ENCODE measurements at places on chromosomes 11 and 22.

DNA sequence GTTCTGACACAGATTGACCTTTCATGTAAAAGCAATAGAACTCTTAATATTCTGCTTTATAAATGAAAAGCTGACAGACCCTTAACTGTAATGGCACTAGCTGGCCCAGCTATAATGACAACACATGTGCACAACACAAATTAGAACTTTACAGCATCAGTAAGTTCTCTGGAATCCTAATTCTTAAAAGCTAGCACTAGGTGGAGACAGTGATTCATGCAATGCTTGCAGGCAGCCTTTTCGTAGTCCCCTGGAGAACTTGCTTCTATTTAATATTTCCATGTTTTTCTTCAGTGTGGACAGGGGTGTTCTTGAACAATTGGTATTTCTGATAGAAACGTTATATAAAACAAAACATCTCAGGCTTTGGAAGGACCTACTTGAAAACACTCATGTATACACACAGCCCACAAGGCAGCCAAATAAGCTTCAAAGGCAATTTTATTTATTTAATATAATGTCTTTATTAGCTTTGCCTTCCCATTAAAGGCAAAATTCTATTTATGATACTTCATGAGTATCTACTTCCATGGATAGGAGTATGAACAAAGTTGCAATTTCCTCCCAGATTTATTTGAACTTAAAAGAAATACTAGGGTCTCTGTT, 374.3 kb upstream of the MPPED2 start:
- peak; percentile 71 for DNase-seq

DNA sequence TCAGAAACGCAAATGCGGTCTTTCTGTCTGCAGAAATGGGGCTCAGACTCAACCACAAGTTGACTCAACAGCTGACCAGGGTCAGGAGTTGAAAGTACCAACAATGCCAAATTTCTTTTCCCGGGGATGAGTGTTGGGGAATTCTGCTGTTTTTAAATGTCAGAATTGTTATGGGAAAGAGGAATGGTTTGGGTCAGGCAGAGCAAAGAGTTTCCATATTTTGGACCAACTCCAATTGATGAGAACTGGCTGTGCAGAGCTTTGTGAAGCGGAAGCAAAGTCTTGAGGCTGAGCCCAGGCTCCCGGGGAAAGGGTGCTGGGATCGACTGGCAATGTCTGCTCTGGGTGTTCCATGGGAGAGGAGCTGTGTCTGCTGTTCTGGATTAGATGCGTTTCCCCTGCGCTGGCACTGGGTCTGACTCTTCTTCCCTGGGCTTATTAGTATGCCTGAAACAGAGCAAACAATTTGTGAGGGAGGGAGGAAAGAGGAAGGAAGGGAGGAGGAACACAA, 36.2 kb downstream of the TXN2 start:
- peak; percentile 56 for DNase-seq

GRCh38 chr11:44159848-44160721, 64.6 kb downstream of the EXT2 start:
- DNase-seq = no peak

- DNase-seq = no peak
These were observed 303.3 kb upstream of the ZC3H12C start for GRCh38 chr11:109789901-109790300.

DNA sequence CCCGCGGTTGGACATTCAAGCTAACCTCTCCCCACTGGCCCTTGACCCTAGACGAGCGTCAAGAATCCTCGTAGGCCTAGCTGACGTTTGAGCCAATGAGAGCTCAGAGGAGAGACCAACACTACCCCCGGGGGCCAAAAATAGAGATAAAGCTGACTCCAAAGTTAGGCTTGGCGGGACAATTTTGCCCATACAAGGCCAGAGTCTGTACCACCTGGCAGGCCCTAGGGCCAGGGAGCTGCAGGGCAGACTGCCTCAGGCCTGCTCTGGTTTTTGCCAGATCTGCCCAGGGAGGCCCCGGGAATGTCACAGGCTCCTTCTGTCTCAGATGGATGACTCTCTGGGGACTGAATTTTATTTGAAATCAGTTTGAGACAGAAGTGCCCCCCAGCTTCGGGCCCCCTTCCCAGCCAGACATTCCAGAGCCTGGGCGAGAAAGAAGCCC, 40.8 kb upstream of the ACCSL start:
- DNase-seq = no peak

DNA sequence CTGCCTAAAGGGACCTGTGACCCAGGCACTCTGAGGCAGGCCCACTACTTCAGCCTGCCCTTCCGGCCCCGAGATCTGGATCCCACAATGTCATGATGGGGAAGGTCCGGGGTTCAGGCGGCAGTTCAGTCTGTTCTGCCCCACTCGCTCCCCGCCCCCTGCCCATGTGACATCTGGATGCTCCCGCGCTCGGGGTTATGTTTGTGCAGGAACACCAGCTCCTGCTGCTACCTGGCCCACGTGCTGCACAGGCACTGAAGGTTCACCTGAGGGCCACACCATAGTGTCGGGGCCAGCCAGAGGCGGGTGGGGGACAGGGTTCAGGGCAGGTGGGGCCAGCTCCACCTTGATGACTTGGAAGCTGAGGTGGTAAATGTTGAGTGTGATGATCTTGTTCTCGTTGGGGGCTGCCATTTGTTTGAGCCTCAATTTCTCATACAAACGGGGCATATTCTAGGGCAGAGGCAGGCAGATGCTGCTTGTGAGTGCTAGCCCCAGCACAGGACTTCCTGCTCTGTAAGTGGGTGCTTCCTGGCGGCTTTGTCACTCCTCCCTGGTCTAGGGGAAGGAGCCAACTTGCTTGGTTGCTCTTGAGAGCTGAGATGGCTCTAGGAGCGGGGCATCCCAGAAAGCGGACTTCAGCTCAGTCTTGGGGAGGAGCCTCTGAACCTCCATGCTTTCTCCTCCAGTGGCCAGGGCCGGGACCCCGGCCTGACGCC, 4.4 kb upstream of the SIPA1 start:
- no peak for DNase-seq

DNA sequence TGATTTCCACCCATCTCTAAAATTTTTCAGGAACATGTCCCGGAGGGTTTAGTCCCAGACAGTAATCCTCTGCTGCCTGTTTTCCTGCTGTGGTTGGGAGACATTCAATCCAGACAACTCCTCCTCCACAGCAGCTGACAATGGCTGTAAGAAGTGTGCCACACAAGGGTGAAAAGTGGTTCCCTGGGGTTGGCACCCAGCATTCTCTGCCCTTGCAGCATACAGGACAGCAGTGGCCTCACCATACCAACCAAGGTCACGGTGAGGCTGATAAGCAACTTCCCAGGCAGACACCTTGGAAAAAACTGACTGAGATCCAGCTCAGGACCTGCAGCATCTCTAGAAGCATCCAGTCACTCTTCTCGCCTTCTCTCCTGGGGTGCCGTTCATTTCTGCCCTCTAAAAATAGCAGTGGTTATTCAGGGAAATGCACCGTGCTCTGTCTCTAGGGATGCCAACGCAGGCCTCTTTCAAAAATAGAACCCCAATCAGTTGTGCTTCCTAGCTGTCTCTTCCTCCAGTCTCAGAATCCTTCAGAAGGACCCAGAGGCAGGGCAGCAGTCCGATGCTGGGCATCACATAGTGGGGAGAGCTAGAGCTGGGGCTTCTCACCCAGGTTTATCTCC, 241.0 kb downstream of the TENM4 start:
- DNase-seq = no peak

GRCh38 chr11:74686792-74687191, 44.4 kb downstream of the CHRDL2 start:
- DNase-seq = no peak

GRCh38 chr11:120130176-120130980, 7.5 kb downstream of the TRIM29 start:
- DNase-seq = no peak

GRCh38 chr11:126340960-126341606, 14.4 kb upstream of the ST3GAL4 start:
- no peak for DNase-seq

DNA sequence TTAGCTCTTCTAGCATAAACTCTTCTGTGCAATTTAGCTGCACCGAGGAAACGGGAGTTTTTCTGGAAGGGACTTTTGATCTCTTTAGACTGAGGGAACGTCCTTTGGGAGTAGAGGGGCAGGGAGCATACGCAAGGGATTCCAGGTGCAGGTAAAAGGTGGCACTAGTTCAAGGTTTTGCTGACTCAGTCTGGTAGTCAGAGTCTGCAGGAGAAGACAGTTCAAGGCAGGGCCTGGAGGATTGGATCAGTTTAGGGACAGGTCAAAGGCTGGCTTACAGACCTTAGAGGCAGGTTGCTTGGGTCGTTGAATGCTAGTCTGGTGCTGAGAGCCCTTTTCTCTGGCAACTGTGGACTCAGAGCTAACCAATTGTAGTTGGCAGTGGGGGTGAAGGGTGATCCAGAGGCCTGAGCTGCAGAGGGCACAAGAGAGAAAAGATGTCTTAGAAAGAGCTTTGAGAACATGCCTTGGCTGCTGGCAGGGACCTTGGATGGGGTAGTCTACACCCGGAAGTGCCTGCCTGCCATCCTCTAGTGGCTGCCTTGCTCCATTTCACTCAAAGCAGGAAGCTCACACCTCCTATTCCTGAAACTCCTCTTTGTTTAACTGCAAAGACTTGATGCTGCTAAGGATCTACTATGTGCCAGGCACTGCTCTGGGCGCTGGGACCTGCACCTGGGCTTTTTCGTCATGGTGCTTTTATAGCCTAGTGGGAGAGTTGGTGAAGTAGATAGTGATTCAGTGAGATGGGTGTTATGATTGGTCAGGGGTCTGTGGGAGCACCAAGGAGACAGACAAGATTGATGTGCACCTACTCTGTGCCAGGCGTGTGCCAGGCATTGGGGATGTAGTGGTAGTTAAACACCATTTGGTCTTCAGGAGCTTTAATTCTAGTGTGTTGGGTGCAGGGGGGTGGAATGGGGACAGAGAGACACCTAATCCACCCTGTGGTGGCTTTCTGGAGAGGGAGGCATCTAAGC, 17.1 kb downstream of the MIAT start:
- DNase-seq = no peak

DNA sequence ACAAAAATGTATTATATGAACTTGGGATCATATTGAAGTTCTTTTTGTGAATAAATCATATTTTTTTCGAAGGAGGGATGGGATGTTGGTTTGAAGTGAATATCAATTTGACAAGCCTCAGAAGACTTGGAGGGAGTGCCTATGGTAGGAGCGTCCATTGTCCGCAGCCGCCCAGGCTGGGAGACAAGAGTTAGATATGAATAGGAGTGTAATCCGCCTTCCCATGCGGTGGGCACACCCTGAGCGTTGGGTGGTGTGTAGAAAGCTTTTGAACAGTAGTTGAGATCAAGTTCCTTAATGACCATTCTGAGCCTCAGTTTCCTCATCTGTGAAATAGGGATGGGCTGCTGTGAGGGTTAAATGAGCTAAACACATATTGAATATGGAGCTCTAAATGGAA, 7.0 kb downstream of the CD82 start:
- no peak for DNase-seq

DNA sequence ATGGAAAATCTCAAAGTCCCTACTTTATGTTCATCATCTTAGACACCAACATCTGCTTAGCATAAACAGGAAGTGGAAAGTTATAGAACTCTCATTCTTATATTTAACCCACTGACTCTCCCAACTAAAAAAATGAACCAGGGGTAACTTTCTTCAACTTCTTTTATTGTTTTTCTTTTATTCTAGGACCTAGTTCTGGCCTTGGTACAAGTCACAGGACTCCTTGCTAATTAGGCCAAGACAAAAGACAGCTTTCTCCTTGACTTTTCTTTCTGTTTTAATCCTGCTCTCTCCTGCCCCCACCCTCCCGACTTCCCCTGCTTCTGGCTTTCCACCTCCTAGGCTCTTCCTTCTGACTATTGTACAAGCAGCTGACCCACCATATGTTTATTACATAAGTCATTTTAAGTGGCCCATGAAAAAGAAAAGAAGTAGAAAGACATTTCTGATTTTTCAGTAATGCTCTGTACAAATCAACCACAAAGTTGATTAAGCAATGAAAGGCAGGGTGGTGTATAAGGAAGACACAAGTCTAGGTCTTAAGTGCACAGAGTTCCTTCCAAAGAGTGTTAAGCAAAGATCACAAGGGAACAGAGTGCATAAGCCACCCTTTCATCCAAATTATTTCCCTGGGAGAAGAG, 18.3 kb downstream of the JAML start:
- DNase-seq = no peak

DNA sequence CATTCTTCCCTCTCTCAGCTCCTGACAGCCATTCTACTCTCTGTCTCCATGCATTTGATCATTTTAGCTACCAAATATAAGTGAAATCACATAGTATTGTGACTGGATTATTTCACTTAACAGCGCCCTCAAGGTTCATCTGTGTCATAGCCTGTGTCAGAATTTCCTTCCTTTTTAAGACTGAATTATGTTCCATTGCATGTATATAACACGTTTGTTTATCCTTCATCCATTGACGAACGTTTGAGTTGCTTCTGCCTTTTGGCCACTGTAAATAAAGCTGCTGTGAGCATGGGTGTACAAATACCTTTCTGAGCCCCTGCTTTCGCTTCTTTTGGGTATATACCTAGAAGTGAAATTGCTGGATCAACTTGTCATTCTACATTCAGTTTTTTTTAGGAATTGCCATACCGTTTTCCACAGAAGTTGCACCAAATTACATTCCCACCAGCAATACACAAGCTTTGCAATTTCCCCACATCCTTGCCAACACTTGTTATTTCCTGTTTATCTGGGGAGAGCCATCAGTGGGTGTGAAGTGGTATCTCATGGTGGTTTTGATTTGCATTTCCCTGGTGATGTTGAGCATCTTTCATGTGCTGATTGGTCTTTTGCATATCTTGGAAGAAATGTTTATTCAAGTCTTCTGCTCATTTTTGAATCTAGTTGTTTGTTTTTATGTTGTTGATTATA, 17.5 kb downstream of the GLB1L2 start:
- DNase-seq = no peak

DNA sequence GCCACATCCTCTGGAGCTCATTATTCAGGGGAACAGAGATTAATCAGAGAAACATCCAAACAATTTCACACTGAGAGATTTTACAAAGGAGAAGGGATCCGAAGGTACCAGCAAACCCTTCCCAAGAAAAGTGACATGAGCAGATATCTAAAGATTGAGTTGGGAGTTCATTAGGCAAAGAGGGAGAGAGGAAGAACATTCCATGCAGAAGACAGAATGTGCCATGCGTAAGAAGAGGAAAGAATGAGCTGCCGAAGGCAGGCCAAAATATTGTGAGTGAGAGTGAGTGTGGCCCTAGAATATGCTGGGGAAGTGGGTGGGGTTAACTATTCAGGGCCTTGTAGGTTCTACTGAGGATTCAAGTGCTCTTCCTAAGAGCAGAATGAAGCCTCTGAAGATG, 50.0 kb upstream of the LYVE1 start:
- DNase-seq = no peak

GRCh38 chr11:72483412-72484186, 49.3 kb upstream of the CLPB start:
- no peak for DNase-seq

- no peak for DNase-seq
These were observed 180.7 kb downstream of the PGR start for GRCh38 chr11:100948936-100949335.

GRCh38 chr11:92067016-92067415, 157.6 kb upstream of the FAT3 start:
- DNase-seq = no peak

DNA sequence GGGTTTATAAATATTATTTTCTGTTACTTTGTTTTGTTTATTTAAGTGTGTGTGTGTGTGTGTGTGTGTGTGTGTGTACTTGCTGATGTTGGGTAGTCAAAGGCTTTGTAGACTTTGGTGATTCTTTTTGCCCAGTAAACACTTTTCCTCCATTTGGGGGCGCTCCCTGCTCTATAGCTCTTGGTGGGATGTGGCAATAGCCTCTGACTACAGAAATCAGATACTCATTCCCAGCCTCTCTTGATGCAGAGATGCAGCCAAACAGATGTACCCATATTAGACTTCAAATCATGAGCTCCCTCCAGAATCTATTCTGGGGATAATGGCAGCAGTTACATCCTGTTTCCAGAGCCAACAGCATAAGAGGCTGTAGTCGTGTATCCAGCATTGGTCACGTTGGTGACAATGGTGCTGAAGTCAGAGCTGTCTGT, 33.4 kb upstream of the APOL5 start:
- no peak for DNase-seq

Data from T47D (cell line).